Activated naive CD4-positive, alpha-beta T cell treated with anti-CD3 and anti-CD28 coated beads, Interleukin-2, amount 50 U/mL, for 72 hours (primary cell): ENCODE measurements at places on chromosomes 13 and 19.

DNA sequence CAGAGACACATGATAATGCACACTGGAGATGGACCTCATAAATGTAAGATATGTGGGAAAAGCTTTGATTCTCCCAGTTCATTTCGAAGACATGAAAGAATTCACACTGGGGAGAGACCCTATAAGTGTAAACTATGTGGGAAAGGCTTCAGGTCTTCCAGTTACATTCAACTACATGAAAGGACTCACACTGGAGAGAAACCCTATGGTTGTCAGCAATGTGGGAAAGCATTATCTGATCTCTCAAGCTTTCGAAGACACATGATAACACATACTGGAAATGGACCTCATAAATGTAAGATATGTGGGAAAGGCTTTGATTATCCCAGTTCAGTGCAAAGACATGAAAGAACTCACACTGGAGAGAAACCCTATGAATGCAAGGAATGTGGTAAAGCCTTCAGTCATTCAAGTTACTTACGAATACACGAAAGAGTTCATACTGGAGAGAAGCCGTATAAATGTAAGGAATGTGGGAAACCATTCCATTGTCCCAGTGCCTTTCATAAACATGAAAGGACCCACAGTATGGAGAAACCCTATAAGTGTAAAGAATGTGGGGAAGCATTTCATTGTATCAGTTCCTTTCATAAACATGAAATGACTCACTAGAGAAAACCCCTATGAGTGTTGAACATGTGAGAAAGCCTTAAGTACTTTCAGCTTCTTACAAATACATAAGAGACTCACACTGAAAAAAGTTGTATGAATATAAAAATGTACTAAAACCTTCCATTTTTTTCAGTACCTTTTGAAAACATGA lies 14.7 kb downstream of the ZNF441 start:
- no peak for DNase-seq

GRCh38 chr13:33191425-33192210 lies 93.9 kb downstream of the STARD13 start:
- no peak for DNase-seq

DNA sequence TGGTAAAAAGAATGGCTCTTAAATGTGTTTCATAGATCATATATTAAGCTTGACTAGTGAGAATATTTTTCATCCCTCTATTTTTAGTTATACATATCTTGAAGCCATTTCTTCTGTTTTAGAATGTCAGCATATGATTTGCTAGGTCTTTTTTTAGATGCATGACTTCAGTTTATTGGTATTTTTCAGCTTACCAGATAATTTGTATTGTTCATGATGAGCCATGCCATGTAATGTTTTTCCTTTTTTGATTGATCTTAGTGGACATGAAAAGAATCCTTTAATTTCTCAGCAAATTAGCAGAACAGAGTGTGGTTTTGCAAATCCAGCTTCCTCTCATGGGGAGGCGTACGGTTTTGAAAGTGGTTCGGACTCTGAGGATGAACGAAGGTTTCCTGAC lies 168.5 kb downstream of the LMO7 start:
- no peak for DNase-seq

DNA sequence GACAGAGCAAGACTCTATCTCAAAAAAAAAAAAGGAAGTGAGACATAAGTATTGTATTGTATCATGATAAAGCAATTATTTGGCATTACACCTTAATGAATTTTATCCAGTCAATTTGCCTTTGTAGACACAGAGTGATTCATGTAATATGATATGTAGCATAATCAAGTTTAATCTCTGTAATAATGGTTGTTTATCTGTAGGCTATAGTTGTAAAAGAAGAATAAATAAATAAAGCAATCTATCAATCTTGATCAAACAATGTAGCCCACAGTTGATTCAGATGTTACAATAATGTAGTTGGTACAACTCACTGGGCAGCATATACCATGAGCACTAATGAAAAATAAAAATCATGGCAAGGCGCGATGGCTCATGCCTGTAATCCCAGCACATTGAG lies 28.5 kb upstream of the CEACAM20 start:
- DNase-seq = no peak

- no peak for DNase-seq
Observed at GRCh38 chr19:40465025-40465556, 454 bp downstream of the BLVRB start.

- DNase-seq = no peak
Observed at GRCh38 chr13:114179087-114179658, at the start of gene CFAP97D2. TSS of gene CFAP97D2 (plus strand) at chr13:114179257. CDS start at chr13:114179331, 74 bp downstream.

DNA sequence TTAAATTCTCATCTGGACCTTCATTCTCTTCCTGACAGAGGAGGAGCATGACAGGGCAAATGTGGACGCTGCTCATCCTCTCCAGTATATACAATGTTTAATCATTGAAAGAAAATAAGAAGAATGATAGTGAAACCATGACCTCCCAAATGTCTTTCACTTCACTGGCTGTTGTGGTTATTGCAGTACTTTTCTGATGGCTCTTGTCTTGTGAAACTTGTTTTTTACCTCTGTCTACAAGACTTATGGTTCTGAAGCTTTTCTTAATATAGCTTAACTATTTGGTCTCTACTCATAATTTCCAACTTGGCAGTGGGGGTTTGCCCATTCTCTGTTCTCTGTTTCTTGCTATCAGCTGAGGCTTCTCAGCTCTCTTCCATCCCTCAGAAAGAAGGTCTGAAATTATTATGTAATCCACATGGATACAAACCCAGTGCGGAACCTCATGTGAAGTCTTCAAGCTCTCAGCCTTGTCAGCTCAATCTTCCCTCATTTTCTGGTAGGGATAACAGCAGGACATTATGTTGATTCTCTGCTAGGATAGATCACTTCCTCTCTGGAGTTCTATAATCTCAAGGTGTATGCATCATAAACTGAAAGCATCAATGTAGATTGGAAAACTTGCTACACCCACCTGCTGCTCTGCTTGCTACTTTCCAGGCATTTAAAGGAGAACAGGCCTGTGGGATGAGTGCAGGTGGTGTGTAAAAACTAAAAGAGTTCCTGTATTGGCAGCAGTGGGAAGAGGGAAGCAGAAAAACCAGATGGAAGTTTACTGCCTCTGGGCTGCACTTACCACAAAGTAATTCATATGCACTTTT lies 250.3 kb upstream of the HTR2A start:
- DNase-seq = no peak

GRCh38 chr13:23323946-23324709 lies 109.4 kb downstream of the SACS start:
- no peak for DNase-seq

DNA sequence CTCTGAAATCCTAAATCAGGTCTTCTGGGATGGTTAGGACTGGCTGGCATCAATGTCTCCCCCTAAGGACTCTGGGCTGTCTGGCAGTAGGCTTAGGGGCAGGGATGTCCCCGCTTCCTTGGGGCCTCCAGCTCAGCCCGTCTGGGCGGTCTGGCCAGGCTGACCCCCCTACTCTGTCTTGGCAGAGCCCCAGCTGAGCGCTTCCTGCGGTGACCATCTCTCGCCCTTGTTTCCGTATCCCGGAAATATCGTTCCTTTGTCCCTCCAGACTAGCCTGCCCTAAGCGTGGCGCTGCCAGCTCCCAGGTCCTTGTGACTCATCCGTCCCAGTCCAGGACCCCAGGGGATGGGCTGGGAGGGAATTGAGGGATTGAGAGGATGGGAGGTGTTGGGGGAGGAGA lies 11.3 kb downstream of the GTPBP3 start:
- no peak for DNase-seq

GRCh38 chr19:2604747-2605329 lies 97.7 kb downstream of the GNG7 start:
- no peak for DNase-seq

- DNase-seq = no peak
Observed at GRCh38 chr13:32887617-32888016, 128.6 kb upstream of the KL start.

- no peak for DNase-seq
Observed at GRCh38 chr13:111337206-111337605, 16.8 kb downstream of the TEX29 start.

GRCh38 chr19:43643326-43643725 lies 3.7 kb upstream of the CADM4 start:
- no peak for DNase-seq

GRCh38 chr19:400976-401865 lies 7.7 kb downstream of the C2CD4C start:
- no peak for DNase-seq

DNA sequence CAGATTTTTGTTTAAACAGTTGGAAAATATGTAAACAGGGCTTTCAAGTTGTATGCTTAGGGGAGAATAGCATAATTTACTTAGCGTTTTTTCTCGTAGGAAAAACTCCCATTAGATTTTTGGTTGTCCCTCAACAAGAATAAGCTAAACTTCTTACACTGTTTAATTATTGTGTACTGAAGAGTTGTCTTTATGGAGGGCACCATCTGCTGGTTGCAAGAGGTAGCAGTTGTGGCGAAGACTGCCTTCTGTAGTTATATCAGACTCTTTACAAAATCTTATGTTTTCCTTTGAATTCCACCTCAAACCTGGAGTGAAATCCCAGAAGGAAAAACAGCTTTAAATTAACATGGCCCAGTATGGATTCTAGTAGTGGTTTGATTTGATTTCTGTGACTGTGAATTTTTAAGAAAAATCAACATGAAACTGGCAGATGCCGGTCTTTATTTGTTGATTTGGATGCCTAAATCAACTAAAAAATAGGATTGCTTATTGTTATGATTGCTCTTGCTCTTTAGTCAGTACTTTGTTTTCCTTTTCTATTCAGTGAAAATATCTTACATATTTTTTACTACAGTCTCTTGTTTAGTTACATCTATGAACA lies 53.4 kb downstream of the PDS5B start:
- DNase-seq = peak; percentile 23

DNA sequence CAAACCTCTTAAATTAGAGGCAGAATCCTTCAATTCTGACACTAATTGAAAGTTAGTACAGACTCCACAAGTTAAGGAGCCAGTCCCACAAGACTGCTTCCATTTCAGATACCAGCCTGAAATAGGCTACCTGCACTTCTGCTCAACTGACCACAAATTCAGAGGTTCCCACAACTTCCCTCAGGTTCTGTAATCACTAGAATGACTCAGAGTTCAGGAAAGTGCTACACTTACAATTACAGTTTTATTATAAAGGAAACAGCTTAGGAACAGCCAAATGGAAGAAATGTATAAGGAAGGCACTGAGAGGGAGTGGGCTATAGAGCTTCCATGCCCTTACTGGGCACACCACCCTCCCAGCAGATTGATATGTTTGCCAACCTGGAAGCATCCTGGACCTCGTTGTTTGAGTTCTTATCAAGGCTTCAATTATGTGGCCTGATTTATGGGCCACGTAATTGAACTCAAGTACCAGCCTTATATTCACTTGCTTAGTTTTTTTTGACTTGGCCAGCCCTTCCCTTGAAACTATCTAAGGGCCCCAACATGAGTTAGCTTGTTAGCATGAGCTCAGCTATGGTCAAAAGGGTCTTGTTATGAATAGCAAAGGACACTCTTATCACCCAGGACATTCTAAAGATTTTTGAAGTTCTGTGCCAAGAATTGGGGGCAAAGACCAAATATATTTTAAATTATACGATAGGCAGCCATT lies 25.9 kb downstream of the NBEA start:
- no peak for DNase-seq
